Daoy (cell line): ENCODE measurements at places on chromosomes 2 and 18. TPM values are rescaled to one million over a fixed set of nuclear protein-coding genes. Genes with fewer than 3 reads are reported as not detected.
A peak's percentile ranks its signal among the peaks of the same experiment; 100 is the strongest.

DNA sequence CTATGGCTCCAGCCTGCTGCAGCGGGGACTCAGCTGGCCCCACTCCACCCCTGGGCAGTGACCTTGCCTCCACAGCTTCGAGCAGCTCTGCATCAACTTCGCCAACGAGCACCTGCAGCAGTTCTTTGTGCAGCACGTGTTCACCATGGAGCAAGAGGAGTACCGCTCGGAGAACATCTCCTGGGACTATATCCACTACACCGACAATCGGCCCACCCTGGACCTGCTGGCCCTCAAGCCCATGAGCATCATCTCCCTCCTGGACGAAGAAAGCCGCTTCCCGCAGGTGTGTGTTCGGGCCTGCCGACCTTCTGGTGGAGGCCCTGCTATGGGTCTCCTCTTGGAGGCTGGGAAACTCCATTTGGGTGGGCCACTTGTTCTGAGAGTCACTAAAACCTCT is 48.6 kb downstream of the MYO7B start:
- no peak for DNase-seq

DNA sequence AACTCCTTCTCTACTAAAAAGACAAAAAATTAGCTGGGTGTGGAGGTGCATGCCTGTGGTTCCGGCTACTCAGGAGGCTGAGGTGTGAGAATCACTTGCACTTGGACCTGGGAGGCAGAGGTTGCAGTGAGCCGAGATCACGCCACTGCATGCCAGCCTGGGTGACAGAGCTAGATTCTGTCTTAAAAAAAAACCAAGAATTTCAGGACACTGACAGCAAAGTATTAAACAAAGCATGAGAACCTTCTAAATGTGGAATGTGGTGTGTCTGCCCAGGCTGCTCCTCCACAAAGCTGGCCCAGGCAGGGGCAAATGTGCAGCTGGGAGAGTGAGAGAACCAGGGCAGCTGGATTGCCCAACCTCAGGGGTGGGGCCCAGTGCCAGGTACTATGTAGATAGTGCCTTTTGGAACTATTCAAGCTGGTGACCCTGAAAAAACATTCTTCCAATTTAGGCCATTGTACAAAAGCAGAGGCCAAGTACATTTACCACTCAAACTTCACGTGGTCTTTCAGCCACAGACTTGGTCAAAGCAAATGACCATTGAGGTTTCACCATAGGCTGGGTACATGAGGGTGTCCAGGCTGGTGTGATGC is 6.7 kb upstream of the UGT1A5 start:
- peak; percentile 39 for DNase-seq

Gene CD302
- 2.3 and 2.8 TPM in 2 replicates for total RNA-seq

Gene UGT1A6
- 1.1 TPM in 1 of 2 replicates, not detected in the other for total RNA-seq

DNA sequence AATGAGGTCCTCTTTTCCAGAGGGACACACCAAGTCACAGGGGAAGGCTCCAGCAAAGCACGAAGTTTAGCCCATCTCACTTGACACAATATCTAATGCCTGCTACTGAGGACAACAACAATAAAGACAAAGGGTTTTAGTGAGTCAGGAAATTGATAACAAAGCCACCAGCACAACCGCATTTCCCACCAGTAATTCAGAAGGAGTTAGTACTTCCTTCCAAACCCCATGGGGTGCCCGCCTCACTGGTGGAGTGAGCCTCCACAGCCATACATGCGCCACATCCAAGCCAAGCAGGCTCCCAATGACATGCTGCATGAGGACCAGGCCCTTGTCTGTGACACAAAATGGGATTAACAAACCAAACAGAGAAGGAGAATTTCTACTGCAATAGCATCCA is 40.1 kb downstream of the MRPL35 start:
- DNase-seq: peak; percentile 11

DNA sequence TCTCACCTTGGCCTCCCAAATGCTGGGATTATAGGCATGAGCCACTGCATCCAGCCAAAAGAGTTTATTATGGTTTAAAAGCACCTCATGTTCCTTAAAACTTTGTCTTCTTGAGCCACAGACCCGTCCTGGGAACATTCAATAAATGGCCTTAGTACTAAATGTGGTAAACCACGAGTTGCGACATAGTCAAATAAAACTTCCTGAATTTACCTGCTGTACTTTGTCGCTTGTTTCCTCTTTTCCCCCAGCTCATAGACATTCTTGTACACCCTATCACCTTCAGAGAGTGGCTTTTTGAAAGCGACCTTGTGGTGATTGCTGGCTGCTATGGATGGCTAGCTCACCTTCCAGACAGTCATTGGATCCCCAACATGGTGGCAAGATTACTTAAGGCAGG is 310.4 kb downstream of the LRRTM1 start:
- DNase-seq: no peak

Gene CCDC195
- total RNA-seq: not detected in 2 replicates

GRCh38 chr2:38352336-38352735 is 24.7 kb downstream of the ATL2 start:
- no peak for DNase-seq

- no peak for DNase-seq
Measured at GRCh38 chr18:36298126-36298741, 721 bp downstream of the FHOD3 start.

DNA sequence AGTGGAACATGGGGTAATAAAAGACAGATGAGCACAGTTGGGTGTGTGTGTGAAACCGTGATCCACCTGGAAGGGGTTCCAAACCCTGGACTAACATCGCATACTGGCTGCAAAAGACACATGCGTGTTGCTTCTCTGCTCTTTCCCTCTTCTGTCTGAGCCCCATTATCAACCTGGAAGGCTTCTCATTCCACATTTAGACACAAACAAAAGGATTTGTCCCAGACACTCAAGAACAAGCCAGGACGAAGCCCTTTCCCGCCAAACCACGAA is 7.0 kb upstream of the SP9 start:
- no peak for DNase-seq

Gene SIX2
- total RNA-seq: 11.4 and 12.2 TPM in 2 replicates
